ENCODE measurements at places on chromosomes 7 and 10.

GRCh38 chr7:11473807-11474424 is 358.1 kb downstream of the THSD7A start:
- no peak for DNase-seq

DNA sequence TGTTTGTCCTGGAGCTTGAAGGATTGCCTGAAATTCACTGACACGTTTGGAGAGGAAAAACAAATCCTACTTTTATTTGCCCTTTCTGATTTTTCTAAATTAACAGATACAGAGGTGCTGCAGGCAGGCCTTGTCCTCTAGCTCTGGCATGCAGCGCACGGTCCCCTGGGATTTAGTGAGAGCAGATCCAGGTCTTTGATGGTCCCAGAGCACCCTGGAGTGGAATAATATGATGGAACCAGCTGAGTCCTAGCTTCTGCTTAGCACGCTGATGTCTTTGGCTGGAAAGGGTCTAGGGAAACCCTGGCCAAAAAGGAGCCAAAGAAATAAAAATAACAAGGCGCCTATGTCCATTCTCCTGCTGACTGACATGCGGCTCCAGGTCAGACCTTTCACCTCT is 40.5 kb downstream of the C10orf120 start:
- no peak for DNase-seq

GRCh38 chr7:107937531-107937930 is 46.5 kb downstream of the DLD start:
- no peak for DNase-seq

GRCh38 chr7:130127821-130128317 is 57.5 kb downstream of the KLHDC10 start:
- DNase-seq = no peak

- no peak for DNase-seq
Observed at GRCh38 chr7:103025341-103025740, 49.3 kb downstream of the FBXL13 start.

- no peak for DNase-seq
Observed at GRCh38 chr10:133438711-133439273, 14.4 kb upstream of the SPRN start.

All from activated naive CD4-positive, alpha-beta T cell treated with anti-CD3 and anti-CD28 coated beads, Interleukin-2, amount 10 ng/mL, durations not matched to agents 7 days and 5 days (primary cell).